ENCODE measurements at places on chromosomes 6 and 20. TPM values are rescaled to one million over a fixed set of nuclear protein-coding genes. Genes with fewer than 3 reads are reported as not detected.
A peak's percentile ranks its signal among the peaks of the same experiment; 100 is the strongest.

GRCh38 chr6:82629921-82630320 lies 266.3 kb downstream of the TPBG start:
- DNase-seq, result no peak
- H3K4me3 ChIP-seq, result no peak overlapping the region
- H3K4me1 ChIP-seq, result no peaks in the 10 kb centered on the region

- H3K27ac ChIP-seq, result no peak overlapping the region
- no peak overlapping the region for H3K4me3 ChIP-seq
- no peak for DNase-seq
- H3K36me3 ChIP-seq, result no peaks in the 10 kb centered on the region
Observed at GRCh38 chr6:120304223-120304622, 954.7 kb upstream of the MAN1A1 start.

- peaks cover 69% of the 10 kb centered on the region for H3K4me1 ChIP-seq
- peak; percentile 51 for DNase-seq
- no peak overlapping the region for H3K4me3 ChIP-seq
- peak overlapping the region; percentile 85 for H3K27ac ChIP-seq
- H3K27me3 ChIP-seq, result no peaks in the 10 kb centered on the region
Observed at GRCh38 chr6:129130959-129131681, 248.2 kb downstream of the LAMA2 start.

DNA sequence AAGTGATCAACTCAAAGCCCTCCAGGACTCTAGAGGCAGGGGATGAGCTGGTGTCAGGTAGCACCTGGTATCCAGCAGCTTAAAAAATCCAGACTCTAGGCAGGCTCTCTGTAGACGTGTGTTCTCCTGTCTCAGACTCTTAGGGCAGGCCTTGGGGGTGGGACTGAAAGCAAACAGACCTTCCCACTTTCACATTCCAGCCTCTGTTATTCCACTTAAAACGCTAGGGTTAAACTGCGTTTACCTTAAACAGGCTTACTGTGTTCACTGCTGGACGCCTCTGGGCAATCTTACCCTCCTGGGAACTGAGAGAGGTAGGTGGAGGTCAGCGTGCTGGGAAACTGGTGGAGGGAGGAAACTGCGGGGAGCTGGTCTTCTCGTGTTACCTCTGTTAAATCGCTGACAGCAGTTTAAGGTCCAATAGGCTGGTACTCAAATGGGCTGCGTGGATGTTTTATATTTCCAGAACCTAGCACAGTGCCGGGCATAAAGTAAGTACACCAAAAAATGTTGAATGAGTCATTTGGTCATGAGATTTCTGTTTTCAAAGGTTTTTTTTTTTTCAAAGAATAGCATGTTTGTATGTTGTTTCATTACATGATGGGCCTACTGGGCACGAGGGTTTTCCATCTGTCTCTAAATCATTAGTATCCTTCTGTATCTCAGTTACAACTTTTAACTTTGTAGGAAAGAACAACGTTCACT lies at the start of gene GCNT2:
GCNT2 (plus strand) TSS at position 248 of the 705 bp plus-strand sequence. CDS start 7,561 bp downstream, outside the sequence.
- H3K36me3 ChIP-seq, result no peaks in the 10 kb centered on the region
- H3K27ac ChIP-seq, result peak within 1 kb of the TSS; percentile 80
- DNase-seq, result no peak
- H3K4me1 ChIP-seq, result peaks cover 26% of the 10 kb centered on the region

DNA sequence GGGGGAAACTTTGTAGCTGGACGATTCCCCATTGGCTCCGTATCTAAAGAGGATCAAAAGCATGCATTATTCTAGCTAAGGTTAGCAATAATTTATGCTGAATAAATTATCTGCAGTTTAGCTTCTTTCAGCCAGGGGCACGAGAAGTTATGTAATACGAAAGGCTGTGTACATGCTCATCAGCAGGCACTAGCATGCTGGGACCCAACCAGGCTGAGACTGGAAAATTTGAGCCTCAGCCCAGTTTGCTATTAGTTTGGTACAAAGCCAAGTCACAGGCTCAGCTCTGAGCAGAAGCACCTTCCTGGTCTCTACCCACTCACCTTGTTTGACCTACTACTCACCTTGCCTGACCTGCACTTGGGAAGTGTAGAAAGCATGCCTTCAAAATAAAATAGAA lies 328.1 kb upstream of the ARID1B start:
- H3K36me3 ChIP-seq, result no peaks in the 10 kb centered on the region
- H3K27me3 ChIP-seq, result no peaks in the 10 kb centered on the region
- DNase-seq, result no peak
- no peak overlapping the region for H3K27ac ChIP-seq

- no peaks in the 10 kb centered on the region for H3K27me3 ChIP-seq
- peak; percentile 31 for DNase-seq
- H3K4me3 ChIP-seq, result peak overlapping the region; percentile 99
- peak overlapping the region; percentile 99 for H3K27ac ChIP-seq
Observed at GRCh38 chr6:43628393-43629103, 516 bp downstream of the GTPBP2 start.

The CST4 gene
- total RNA-seq, result not detected

GRCh38 chr6:40743226-40743625 lies 156.1 kb upstream of the LRFN2 start:
- H3K27me3 ChIP-seq, result peaks cover 46% of the 10 kb centered on the region
- no peaks in the 10 kb centered on the region for H3K4me1 ChIP-seq
- no peak overlapping the region for H3K27ac ChIP-seq
- no peak for DNase-seq
- no peak overlapping the region for H3K4me3 ChIP-seq

- no peak for DNase-seq
- H3K4me1 ChIP-seq, result peaks cover 30% of the 10 kb centered on the region
- peak overlapping the region; percentile 84 for H3K27ac ChIP-seq
- H3K27me3 ChIP-seq, result no peaks in the 10 kb centered on the region
- no peaks in the 10 kb centered on the region for H3K36me3 ChIP-seq
Observed at GRCh38 chr6:33075208-33075567, 602 bp upstream of the HLA-DPB1 start.

GRCh38 chr6:169640351-169640852 lies 61.4 kb downstream of the WDR27 start:
- no peaks in the 10 kb centered on the region for H3K4me1 ChIP-seq
- no peak overlapping the region for H3K27ac ChIP-seq
- no peak for DNase-seq
- peaks cover 4% of the 10 kb centered on the region for H3K36me3 ChIP-seq
- no peak overlapping the region for H3K4me3 ChIP-seq
- no peaks in the 10 kb centered on the region for H3K27me3 ChIP-seq

The GGTLC1 gene
- total RNA-seq, result not detected

DNA sequence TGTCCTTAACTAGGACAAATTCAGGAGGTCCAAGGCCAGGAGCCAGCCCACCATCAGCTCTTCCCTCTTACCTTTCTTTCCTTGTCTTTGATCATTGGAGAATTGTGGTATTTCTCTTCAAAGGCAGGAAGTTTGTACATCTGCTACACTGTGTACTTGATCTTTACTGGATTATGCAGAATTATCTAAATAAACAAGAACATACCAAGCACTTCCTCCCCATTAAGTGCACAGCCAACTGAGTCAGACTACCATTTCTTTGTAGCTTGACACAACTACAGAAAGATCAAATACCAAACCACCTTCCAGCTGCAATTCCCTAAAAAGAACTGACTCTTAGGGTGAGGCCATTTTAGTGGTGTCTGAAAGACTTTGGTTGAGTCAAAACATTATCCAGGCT lies 195.1 kb downstream of the HDGFL1 start:
- H3K4me3 ChIP-seq, result no peak overlapping the region
- H3K27ac ChIP-seq, result no peak overlapping the region
- DNase-seq, result no peak
- H3K36me3 ChIP-seq, result no peaks in the 10 kb centered on the region
- no peaks in the 10 kb centered on the region for H3K27me3 ChIP-seq

- no peaks in the 10 kb centered on the region for H3K27me3 ChIP-seq
- no peak overlapping the region for H3K4me3 ChIP-seq
- H3K36me3 ChIP-seq, result no peaks in the 10 kb centered on the region
- no peaks in the 10 kb centered on the region for H3K4me1 ChIP-seq
- DNase-seq, result no peak
Observed at GRCh38 chr6:138258991-138259390, 40.7 kb upstream of the PBOV1 start.

- peaks cover 19% of the 10 kb centered on the region for H3K4me1 ChIP-seq
- H3K4me3 ChIP-seq, result no peak overlapping the region
- no peak for DNase-seq
- H3K27ac ChIP-seq, result no peak overlapping the region
Observed at GRCh38 chr6:113734982-113735381, 122.2 kb upstream of the MARCKS start.

The CRISP3 gene
- not detected for total RNA-seq

DNA sequence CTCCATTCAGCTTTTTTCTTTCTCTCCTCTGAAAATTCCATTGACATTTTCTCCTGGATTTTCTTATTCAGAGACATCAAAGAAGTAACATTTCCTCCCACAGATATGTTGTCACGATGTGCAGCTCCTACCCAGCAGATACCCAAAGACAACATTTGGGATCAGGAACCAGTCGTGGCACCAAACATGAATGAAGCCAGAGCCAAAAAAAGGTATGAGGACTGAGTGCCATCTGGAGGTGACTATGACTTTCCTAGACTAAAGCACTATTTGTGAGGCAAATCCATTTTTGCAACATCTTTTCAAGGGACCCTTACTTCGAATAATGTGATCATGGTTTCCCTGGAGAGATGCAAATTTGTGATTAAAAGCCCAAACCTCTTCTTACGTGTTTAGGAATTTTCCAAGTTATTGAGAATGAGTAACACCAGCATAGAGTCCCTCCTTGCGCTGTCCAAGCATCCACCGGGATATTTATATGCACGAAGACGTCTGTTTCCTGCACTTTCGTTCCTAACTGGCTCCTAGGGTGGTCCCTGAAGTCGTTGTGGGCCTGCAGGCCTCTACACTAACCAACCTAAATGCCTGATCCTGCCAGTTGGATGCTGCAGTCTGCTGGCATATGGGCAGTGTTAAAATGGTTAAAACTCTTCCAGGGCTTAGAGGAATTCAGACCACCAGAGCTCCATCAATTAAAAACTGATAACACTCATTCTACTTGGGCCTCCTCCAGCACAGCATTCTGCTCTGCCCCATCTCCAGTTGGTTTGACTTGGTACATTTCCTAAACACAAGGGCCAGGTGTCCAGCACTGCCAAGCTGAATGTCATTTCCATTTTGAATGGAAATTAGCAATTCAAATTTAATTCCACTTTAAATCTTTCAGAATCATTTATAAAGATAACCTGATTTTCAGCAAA lies 256.6 kb downstream of the C6orf118 start:
- no peaks in the 10 kb centered on the region for H3K4me1 ChIP-seq
- H3K4me3 ChIP-seq, result no peak overlapping the region
- peaks cover 16% of the 10 kb centered on the region for H3K27me3 ChIP-seq
- no peak for DNase-seq
- H3K27ac ChIP-seq, result no peak overlapping the region
- no peaks in the 10 kb centered on the region for H3K36me3 ChIP-seq

The ENPP5 gene
- 3.0 TPM for total RNA-seq

- H3K27ac ChIP-seq, result no peak overlapping the region
- DNase-seq, result no peak
- H3K36me3 ChIP-seq, result no peaks in the 10 kb centered on the region
- no peaks in the 10 kb centered on the region for H3K27me3 ChIP-seq
- H3K4me1 ChIP-seq, result peaks cover 15% of the 10 kb centered on the region
- H3K4me3 ChIP-seq, result no peak overlapping the region
Observed at GRCh38 chr6:16158943-16159557, 30.2 kb downstream of the MYLIP start.

GRCh38 chr6:82073484-82073883 lies 174.1 kb downstream of the IBTK start:
- H3K4me1 ChIP-seq, result peaks cover 25% of the 10 kb centered on the region
- no peak overlapping the region for H3K27ac ChIP-seq
- H3K27me3 ChIP-seq, result no peaks in the 10 kb centered on the region
- H3K36me3 ChIP-seq, result no peaks in the 10 kb centered on the region

The DTNBP1 gene
- 19.2 TPM for total RNA-seq

The SNAI1 gene
- total RNA-seq, result 0.69 TPM

The C20orf144 gene
- total RNA-seq, result not detected

GRCh38 chr6:91664327-91664959 lies 1077.6 kb upstream of the MAP3K7 start:
- no peaks in the 10 kb centered on the region for H3K36me3 ChIP-seq
- no peak overlapping the region for H3K27ac ChIP-seq
- no peak for DNase-seq
- H3K4me3 ChIP-seq, result no peak overlapping the region
- H3K4me1 ChIP-seq, result no peaks in the 10 kb centered on the region

DNA sequence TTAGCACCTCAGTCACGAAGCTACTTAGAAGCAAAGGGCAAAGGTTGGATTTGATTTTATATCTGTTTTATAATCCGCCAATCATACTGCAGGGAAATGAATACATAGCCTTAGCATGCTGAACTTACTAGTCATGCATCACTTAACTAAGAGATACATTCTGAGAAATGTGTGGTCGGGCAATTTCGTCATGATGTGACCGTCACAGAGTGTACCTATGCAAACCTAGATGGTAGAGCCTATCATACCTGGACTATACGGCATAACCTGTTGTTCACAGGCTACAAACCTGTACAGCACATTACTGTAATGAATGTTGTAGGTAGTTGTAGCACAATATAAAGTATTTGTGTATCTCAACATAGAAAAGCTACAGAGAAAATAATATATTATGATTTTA lies 345.2 kb upstream of the RGS17 start:
- H3K4me3 ChIP-seq, result no peak overlapping the region
- no peaks in the 10 kb centered on the region for H3K27me3 ChIP-seq
- no peaks in the 10 kb centered on the region for H3K36me3 ChIP-seq
- H3K27ac ChIP-seq, result no peak overlapping the region
- H3K4me1 ChIP-seq, result no peaks in the 10 kb centered on the region
- no peak for DNase-seq

GRCh38 chr20:32155017-32155981 lies 45.8 kb downstream of the TM9SF4 start:
- H3K36me3 ChIP-seq, result peaks cover 71% of the 10 kb centered on the region
- H3K27ac ChIP-seq, result peak overlapping the region; percentile 67
- H3K27me3 ChIP-seq, result no peaks in the 10 kb centered on the region
- H3K4me3 ChIP-seq, result no peak overlapping the region
- H3K4me1 ChIP-seq, result peaks cover 26% of the 10 kb centered on the region

- peaks cover 56% of the 10 kb centered on the region for H3K27me3 ChIP-seq
- no peak overlapping the region for H3K4me3 ChIP-seq
- no peak overlapping the region for H3K27ac ChIP-seq
Observed at GRCh38 chr20:43749734-43750294, 23.0 kb upstream of the GTSF1L start.

The SASH1 gene
- 22.5 TPM for total RNA-seq
